ENCODE measurements at places on chromosomes 4 and X. TPM values are rescaled to one million over a fixed set of nuclear protein-coding genes. Genes with fewer than 3 reads are reported as not detected.

Gene GPR173
- 2.7 TPM for total RNA-seq

Gene IL3RA
- 28.2 TPM for total RNA-seq

Gene TGIF2LX
- not detected for total RNA-seq

Gene ADGRL3
- not detected for total RNA-seq

Gene CENPVL1
- total RNA-seq: not detected

DNA sequence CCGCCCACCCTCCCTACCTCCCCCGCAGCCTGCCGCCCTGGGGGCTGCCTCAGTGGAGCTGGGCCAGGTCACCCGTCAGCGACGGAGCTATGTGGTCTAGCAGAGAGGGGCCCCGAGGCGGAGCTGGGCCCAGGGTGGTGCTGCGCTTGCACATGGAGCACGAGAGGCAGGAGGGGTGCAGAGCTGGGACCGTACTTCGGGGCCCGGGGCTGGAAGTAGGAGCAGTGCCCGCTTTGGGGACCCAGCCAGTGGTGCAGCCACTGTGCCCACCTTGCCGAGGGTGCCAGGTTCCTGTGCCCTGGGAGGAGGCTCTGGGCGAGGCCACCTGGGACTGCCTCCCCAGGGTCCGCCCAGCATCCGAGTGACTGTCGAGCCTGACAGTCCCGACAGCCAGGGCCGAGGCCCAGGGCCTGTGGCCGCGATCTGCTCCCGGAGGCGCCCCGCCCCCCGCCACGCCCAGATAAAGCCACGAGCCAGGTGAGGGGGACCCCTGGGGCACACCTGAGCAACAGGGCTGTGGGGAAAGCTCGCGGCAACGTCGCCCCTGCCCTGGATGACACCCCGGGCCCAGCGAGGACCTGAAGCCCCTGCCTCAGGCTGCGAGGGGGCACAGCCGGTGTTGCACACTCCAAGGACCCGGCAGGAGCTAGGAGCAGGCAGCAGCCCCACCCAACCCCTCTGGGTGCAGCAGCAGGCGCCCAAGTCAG lies 117.5 kb downstream of the DNAAF6 start:
- DNase-seq: no peak

- DNase-seq: no peak
Observed at GRCh38 chrX:11768039-11768438, 10.0 kb downstream of the MSL3 start.

GRCh38 chr4:99117876-99118693 lies 26.0 kb downstream of the ADH4 start:
- DNase-seq: no peak

Gene HAUS3
- 16.8 TPM for total RNA-seq

Gene CENPI
- 44.7 TPM for total RNA-seq

DNA sequence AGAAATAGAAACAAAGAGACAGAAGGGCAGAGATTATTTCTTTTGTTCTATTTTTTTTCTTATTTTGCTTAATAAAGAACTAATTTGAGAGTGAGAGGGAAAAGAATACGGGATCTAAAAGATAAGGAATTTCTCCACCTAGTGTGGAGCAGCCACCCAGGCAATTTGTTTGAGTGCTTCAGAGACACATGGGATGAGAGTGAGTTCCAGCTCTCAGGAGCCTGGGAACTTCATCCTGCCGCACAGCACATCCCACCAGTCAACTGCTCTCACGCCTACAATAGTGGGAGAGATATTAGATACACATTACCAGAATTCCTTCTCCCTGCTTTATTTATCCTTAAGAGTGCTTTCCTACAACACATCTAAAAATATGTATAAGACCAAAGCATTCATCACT lies 946.4 kb downstream of the PDHA2 start:
- DNase-seq: no peak

DNA sequence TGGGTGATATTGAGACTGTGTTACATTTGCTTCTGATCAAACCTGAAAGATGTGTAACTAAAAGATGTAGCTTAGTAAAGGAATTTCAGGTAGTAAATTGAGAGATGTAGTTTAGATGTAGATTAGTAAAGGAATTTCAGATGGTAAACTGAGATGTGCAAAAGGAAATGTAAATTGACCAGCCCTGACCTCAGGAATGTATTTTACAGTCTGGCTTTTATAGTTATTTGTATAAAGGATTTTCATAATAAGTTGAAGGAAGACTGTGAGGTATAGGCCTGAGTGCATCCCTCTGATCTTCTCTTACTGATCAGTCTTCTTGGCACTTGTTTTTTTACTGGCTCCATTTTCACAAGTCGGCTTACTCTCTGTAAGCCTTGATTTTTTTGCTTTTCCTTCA lies 3.2 kb downstream of the KLHL2 start:
- no peak for DNase-seq

DNA sequence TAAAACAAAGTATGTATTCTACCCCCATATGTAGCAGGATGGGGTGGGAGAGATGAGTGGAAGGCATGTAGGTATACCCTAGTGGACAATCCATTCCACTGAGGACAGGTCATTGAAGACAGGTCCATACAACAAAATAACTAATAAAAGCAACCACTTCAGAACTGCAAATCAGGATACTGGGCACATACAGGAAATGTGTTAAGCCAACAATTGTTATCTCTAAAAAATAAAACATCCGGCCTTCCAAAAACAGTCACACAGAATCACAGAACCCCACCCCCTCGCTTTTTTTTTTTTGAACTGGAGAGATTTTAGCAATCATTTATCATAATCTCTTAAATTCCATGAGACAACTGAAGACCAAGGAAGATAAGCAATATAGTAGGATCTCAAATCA lies 112.9 kb downstream of the FRYL start:
- DNase-seq: peak; percentile 19

DNA sequence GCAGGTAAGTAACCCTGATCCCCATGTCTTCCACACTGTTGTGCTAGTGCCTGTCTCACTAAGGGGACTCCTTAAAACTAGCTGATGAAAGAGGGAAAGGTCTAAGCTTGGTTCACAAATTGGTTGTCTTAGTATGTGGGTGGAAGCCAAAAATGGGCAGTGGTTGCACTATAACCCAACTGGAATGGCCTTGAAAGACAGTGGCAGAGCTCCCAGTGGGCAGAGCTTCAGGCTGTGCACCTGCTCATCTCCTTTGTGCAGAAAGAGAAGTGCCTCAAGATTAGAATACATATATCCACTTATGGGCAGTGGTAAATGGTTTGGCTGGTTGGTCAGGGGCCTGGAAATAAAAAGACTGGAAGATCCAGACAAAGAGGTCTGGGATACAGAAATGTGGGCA lies 7.2 kb downstream of the SYN1 start:
- DNase-seq: no peak

DNA sequence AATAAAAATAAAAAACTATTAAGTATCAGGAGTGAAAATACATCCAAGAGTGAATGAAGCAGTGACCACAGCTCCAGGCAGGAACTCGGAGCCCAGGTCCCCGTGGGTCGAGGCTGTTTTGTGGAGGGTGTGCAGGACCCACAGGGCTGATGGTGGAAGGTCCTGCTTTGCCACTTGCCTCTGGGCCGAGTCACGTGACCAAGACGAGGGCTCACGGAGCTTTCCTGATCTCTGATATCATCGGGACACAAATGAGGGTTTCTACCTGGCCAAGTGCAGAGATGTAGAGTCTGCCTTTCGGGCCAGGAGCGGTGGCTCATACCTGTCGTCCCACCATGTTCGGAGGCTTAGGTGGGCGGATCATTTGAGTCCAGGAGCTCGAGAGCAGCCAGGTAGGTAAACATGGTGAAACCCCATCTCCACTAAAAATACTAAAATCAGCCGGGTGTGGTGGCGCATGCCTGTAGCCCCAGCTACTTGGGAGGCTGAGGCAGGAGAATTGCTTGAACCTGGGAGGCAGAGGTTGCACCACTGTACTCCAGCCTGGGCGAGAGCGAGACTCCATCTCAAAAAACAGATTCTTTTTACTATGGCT lies 7.2 kb downstream of the SLC25A6 start:
- no peak for DNase-seq

DNA sequence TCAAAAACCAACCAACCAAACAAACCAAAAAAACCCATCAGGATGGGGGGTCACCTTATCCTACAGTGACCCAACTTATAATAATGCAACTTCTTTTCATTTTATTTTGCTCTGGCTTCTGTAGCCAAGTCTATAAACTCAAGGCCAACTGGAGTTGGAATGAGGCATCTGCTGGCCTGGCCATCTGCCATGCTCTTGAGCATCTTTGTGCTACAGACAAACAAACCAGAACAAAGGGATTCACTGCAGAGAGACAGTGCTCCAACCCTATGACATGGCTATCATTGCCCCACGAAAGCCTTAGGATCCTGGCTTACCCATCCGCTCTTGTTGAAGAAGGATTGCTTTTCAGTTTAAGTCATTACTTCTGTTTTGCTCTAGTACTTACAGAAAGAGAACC lies 49.2 kb upstream of the SCRG1 start:
- DNase-seq: no peak

DNA sequence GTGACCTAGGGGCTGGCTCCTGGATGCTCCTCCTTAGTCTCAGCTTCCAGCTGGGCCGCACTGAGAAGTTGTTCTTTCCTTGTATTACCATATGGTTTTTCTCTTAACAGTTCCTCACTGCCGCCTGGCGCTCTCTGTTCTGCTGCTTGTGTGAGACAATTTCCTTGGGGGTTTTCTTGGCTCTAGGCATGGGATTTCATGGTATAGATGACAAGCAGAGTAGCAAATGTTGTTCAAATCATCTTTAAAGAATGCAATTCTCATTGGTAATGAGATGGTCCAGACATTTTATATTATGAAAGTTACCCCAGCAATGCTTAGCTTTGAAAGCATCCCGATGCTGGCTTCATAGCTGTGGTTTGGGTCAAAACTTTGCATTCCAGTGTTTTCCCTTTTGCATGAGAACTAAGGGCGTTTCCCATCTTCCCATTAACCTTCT lies 37.6 kb downstream of the SEPTIN11 start:
- no peak for DNase-seq

Gene BEX1
- total RNA-seq: 0.20 TPM

Gene CSAG2
- not detected for total RNA-seq

DNA sequence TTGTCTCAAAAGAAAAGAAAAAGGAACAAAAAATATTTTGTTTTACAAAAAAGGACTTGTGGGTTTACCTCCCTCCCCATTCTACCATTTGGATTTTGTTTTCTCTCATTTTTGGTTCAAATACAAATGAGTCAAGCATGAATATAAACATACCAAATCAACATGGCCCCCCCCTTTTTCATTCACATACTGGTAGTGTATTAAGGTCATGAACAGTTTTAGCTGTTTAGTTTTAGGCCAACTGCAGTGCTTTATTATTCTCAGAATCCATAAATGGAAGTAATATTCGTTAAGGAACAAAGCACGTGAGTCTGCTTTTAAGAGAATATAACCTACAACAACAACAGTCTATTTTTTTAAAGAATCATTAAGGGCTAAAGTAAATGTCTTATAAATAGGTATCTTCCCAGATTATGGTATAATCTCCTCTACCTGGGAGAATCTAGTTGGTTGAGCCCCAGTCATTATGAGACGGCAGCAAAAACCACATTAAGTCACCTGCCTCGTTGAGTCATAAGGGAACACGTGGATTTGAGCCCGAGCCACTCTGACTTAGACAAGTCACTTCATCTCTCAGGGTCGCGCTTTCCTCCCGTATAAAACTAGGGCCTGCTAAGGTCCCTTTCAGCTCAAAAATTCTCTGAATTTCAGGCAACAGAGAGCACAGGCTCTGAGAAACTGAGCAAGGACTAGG lies 26.7 kb downstream of the BCLAF3 start:
- DNase-seq: no peak

GRCh38 chrX:101237041-101237440 lies 17.5 kb downstream of the DRP2 start:
- no peak for DNase-seq

DNA sequence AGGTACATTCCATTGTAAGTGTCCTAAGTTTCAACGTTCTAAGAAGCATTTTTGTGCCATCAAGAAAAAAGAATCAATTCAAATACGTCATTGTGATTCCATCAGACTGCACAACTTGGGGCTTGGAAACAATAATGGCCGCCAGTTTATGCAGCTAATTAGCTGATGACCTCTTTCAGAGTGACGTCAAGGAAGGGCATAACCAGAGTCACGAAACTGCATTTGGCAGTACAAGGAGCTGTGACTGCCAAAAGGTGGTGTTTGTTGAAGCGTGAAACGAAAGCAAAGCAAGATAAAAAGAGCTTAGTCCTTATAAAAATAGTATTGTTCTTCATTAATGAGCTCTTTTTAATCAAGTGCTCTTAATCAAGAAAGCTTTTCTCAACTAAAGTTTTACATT lies 81.1 kb upstream of the SH3RF1 start:
- peak; percentile 22 for DNase-seq

Gene BST1
- 23.8 TPM for total RNA-seq

Gene TMEM187
- total RNA-seq: 5.3 TPM

Gene SPANXA2
- total RNA-seq: not detected

Gene PCDH7
- total RNA-seq: 19.7 TPM

GRCh38 chr4:113732-114131 lies 10.6 kb upstream of the ZNF718 start:
- DNase-seq: no peak

- DNase-seq: no peak
Observed at GRCh38 chrX:45400027-45400779, 199.5 kb upstream of the DIPK2B start.

Gene CD38
- 0.07 TPM for total RNA-seq

Gene EVC2
- total RNA-seq: 12.1 TPM

GRCh38 chr4:141763374-141763773 lies 127.0 kb downstream of the IL15 start:
- DNase-seq: peak; percentile 78

Gene FNIP2
- 13.0 TPM for total RNA-seq
